ENCODE measurements at places on chromosomes 13 and 19.
A peak's percentile ranks its signal among the peaks of the same experiment; 100 is the strongest.

DNA sequence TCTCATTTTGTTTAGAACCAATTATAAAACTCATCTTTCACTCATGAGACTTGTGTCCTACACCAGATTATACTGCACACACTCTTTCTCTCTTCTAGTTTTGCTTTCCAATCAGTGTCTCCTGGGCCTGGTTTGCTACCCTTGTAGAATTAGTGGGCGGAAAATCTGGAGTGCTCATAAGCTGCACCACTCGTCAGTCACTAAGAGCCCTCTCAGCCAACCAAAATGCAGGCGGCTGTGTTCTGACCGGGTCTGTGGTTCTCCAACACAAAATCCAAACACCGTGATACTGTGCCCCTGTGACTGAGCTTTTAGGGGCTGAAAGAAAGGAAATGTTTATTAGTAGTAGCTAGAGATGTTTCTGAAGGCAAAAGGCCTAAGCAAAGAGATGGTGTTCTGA is 83.7 kb upstream of the OBI1 start:
- no peak for DNase-seq

- DNase-seq, result no peak
These were observed 23.5 kb downstream of the TFDP1 start for GRCh38 chr13:113607889-113608635.

- no peak for DNase-seq
These were observed 248.1 kb downstream of the ITGBL1 start for GRCh38 chr13:101700598-101700997.

- no peak for DNase-seq
These were observed 1.1 kb downstream of the PPP6R1 start for GRCh38 chr19:55257461-55258420.

- DNase-seq, result no peak
These were observed 10.9 kb upstream of the DNMT1 start for GRCh38 chr19:10205636-10206035.

DNA sequence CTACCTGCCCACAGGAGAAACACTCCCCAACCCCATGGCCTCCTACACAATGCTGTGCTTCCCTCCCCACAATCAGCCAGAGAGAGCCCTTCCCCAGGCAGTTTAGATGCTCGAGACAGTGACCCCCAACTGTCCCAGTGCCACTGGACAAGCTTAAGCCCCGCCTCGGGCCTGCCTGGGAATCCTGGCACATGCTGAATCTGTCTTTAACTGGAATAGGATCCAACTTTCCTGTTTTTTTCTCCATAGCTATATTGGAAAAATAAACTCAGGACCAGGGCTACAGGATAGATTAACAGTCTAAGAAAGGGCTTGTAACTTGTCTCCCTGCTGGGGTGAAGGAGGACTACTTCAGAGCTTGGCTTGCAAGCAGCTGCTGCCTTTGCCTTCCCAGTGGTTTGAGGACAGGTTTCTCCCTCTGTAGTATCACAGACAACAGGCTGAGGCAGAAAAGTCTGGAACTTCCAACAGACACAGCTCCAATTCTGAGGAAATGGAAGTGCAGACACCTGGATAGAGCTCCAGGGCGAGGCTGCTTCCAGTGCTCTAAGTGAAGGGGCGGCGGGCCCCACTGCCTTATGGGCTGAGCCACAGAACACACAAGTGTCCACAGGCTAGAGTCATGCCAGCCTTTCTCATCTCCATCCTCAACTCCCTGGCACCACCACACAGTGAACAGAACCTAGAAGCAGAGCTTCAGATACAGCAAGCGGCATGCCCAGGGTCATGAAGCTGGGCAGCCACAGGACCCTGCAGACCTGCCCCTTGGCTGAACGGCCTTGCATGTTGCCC is 228.3 kb downstream of the TUBA3C start:
- DNase-seq, result no peak

- DNase-seq, result no peak
These were observed 942.2 kb downstream of the PCDH17 start for GRCh38 chr13:58573743-58574142.

- peak; percentile 44 for DNase-seq
These were observed 752.5 kb upstream of the SGCG start for GRCh38 chr13:22428188-22428828.

GRCh38 chr13:94967183-94968039 is 255.1 kb upstream of the SOX21 start:
- no peak for DNase-seq

GRCh38 chr19:6275170-6275744 is 4.5 kb downstream of the MLLT1 start:
- DNase-seq, result no peak

GRCh38 chr19:45350477-45351058 is 10.0 kb downstream of the KLC3 start:
- no peak for DNase-seq

DNA sequence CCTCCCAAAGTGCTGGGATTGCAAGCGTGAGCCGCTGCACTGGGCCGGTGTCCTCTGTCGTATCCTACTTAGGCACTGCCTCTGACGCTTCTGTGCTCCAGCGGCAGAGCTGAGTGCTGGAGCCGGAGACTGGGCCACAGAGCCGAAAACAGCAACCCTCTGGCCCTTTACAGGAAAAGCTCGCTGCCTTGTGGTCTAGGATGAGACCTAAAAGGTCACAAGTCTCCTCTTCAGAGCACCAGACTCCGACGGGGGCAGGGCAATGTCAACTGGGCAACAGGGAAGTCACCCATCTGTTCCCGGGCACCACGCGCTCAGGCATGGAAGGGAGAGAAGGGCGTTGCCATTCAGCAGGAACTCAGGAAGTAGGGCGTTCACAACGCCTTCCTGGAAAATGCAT is 91.7 kb downstream of the GADD45B start:
- DNase-seq, result no peak

GRCh38 chr13:78649997-78650716 is 8.8 kb downstream of the OBI1 start:
- DNase-seq, result no peak

DNA sequence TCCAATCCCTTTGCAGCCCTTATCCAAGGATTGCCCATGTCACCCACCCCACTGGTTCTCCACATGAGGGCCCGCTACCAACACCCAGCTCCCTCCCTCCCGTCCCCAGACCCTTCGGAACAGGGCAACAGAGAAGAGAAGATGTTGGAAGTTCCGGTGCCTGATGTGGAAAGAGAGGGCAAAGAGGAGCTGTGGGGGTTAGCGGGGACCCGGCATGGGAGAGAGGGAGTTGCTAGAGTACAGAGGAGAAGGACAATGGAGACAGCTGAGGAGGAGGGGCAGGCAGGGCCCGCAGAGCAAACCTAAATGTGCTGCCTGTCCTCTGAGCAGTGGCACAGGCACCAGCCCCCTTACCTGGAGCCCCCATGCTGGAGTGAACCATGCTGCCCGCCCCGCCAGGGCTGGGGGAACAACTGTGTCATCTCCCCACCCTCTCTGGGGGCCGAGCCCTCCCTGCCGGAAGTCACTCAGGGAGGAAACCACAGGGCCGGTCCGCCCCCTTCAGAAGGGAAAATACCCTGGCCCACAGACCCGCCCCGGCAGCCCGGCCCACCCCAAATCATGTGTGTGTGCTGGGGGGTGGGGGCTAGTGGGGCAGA is at the start of gene POU2F2:
POU2F2 (minus strand) TSS at position 417 of the 599 bp plus-strand sequence; CDS start at position 382, 35 bp downstream.
- DNase-seq, result no peak

GRCh38 chr19:44890366-44891015 is 563 bp upstream of the TOMM40 start:
- peak; percentile 99 for DNase-seq

DNA sequence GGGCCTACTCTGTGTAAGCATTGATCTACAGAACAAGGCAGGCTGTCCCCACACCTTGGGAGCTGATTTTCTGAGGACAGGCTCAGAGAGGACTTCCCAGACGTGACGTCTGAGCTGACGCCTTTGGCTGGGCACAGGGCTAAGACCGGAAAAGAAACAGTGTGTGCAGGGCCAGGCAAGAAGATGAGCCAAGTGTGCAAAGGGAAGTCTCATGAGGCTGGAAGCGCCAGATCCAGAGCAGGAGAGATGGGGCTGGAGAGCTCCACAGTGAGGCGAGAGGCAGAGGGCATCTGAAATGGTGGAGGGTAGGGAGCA is 12.7 kb downstream of the IGLON5 start:
- DNase-seq, result no peak

DNA sequence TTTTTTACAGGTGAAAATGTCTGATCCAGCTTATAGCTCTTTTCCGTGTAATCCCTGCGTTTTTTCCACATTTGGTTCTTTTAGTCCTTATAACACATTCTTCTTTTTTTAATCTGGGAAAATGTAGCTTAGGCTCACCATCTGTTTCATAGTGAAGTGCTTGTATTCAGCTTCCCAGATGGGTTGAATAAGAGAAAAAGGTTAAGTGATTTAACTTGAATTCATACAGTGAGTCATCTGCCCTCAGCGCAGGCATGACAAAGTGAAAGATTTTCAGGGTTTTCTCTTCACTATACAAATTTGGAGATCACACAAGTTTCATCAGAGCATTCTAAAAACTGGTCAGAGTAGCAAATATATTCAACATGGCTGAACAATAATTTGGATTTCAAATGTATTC is 224.8 kb downstream of the SPRY2 start:
- no peak for DNase-seq

DNA sequence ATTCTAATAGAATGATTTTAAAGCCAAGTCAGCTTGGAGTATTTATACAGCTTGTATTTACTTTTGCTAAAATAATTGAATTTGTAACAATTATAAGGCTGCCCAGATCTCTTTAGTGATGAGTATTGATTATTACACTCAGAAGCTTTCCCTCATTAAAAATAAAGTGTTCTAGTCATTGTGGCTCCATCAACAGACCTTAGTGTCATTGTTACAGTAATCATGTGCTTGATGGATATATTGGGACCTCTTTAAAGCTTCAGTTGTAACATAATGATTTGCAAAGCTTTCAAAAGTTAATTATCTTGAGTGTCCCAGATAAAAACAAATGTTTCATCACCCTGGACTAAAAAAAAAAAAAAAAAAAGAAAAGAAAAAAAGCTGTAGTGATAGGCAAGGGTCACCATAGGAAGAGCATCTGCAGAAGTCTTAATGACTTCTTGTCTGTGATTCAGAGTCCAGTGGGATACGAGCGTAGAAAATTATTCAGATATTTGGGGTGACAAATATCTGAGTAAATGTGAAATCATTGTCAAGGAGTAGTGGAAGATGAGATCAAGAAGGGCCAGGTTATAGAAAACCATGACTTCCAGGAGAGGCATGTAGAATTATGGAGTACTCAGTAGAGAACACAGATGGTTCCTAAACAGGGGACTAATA is 369.6 kb downstream of the DCT start:
- no peak for DNase-seq

- no peak for DNase-seq
These were observed 52.2 kb upstream of the RANBP3 start for GRCh38 chr19:6030214-6030507.

DNA sequence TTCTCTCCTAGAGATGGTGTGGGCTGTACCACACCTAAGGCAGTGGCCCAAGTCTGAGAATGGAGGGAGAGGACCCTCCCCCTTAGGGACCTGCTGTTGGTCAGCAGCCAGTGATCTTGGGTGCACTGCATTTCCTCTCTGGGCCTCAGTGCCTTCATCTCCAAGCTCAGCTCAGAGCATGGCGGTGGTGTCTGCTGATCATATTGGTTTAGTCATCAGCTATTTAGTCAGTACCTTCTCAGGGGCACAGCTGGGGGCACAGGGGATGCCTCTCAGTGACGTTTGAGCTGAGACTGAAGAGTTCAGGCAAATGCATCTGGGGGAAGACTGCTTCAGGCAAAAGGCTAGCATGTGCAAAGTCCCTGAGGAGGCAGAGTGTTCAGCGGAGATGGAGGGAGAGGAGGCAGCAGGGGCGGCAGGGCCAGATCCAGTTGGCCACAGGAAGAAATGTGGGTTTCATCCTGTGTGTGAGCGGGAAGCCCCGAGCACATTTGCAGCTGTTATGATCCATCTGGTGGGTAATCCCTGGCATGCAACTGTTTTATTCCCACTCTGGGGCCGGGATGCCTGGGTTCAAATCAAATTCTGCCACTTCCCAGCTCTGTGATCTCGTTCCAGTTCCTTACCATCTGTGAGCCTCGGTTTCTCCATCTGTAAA is 15.7 kb upstream of the PGLS start:
- DNase-seq, result no peak

DNA sequence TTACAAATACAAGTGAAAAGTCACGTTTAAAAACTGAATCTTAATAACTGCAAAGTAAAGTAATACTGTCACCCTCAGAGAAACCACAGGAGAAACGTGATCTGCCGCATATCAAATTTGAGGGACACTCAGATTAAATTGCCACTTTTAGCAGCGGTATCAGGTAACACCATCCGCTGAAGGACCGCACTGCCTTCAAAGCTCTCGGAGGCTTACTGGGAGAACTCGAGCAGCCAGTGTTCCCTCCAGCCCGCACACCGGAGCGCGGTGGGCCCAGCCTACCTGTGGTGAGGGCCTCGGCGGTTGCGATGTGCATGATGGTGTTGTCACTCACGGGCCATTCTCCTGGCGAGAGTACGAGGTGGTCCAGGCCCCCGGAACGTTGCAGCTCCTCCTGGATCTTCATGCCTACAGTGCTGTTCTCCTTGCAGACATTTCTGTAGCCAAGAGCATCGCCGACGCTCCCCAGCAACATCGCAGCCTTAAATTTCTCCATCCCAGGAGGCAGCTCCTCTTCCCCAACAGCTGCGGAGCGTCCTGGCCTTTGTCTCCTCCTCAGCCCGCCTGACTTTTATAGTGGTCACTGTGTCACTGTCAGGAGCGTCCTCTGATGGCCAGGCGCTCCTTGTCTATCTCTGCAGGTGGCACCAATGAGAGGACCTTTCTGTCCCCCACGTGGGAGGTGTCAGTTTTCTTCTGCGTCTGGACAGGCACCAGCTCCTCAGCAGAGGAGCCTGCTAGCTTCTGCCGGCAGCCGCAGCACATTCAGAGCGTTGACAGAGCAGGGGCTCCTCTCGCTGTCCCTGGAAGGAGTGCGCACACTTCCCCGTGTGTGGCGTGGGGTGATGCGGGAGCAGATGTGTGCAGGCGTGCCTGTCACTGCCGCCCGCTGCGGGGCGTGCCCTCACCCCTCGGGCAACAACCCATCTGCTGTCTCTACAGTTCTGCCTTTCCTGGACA is at the start of gene ADPRHL1:
ADPRHL1 (minus strand) TSS at position 547 of the 960 bp plus-strand sequence; CDS start at position 496, 51 bp downstream.
- DNase-seq, result no peak

GRCh38 chr13:48603375-48603774 is 50.4 kb upstream of the CYSLTR2 start:
- no peak for DNase-seq

DNA sequence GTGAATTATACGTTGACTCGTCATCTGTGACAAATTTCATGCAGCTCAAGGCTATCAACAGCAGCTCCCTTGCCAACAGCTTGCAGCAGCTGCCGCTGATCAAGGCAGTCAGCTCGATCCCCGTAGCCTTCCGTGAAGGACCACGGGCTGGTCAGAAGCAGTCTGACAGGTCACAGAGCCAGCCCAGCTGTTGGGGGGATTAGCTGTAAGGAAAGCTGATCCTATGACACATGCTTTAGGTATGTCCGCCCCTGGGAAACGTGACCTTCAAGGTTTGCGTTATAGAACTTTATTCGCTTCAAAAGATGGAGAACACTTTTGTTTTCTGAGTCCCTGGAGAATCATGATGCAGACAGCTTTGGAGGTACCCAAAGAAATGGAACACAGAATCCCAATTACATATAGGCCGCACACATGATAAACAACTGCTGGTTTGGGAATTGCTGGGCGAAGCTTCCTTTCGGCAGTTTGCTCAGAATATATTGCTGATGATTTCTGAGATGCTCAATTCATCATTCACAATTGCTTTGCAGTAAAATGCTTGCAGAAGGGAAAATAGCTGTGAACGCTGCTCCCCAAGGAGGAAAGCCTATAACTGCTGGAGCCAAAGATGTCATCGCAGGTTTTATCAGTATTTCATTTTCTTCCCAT is 62.6 kb upstream of the USP29 start:
- DNase-seq, result no peak

Measured in HuH-7 (cell line).